ENCODE measurements at places on chromosomes 5 and 9.

- no peak for DNase-seq
Observed at GRCh38 chr5:169944115-169944514, 36.2 kb downstream of the INSYN2B start.

GRCh38 chr5:151244206-151244605, 8.8 kb upstream of the GM2A start:
- DNase-seq, result no peak

- no peak for DNase-seq
Observed at GRCh38 chr9:17695482-17695881, 116.6 kb downstream of the SH3GL2 start.

GRCh38 chr5:159844267-159845121, 71.8 kb upstream of the ADRA1B start:
- DNase-seq, result no peak

DNA sequence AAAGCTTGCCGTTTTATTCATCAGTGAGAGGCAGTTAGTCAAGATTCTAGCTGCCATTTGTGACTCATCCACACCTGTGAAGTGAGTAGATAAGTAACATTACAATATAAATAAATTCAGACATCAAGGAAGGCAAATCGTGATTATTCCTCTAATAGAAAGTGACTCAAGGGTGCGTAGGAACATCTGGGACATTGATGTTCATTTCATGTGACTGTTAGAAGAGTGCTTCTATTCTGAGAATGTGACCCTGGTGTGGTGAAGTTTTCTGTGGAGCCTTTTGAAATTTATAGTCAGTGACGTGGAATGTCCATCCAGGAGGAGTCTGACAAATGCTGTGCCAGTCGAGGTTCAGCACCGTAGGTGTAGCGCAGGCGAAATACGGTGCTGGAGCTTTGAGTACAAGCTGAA, 48.4 kb upstream of the FAM240B start:
- DNase-seq, result no peak

- no peak for DNase-seq
Observed at GRCh38 chr9:128805661-128806060, 12.6 kb upstream of the ENDOG start.

GRCh38 chr5:102718819-102719218, 36.3 kb upstream of the PAM start:
- no peak for DNase-seq

GRCh38 chr9:129072171-129072570, 8.7 kb upstream of the DOLPP1 start:
- DNase-seq, result no peak

GRCh38 chr9:121123816-121124535, 49.2 kb downstream of the CNTRL start:
- DNase-seq, result no peak

DNA sequence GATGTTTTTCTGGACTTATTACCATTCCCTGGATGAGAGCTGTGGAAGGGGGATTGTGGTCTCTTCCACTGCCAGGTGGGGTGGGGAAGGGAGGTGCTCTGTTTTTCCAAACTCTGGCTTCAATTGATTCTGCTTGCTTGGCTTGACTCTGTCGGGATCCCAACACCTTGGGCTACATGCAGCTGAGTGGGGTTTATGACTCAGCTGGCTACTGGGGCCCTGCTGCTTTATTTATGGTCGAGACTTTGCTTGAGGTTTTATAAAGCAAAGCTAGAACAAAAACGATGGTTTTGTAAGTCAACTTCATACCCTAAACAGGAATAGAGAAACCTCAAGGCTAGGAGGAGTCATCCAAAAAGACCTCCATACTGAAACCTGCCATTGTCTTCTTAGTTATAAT, 76.3 kb downstream of the AOPEP start:
- no peak for DNase-seq

DNA sequence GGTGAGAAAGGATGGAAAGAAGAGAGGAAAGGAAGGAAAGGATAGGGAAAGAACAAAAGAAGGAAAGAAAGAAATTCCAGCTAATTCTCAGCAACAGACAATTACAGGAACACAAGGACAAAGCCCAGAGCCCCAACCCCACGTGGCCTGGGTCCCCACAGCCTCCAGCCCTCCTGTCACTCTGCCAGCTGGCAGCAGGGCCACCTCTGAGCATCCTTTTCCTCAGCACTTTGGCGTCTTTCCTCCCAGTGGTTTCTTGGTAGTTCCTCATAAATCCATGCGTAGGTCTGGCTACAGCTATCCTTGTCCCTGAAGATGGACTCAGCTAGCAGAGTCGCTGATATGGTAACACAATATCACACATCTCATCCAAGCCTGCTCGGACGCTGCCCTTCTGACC, 28.3 kb downstream of the ADAMTS2 start:
- DNase-seq, result no peak

DNA sequence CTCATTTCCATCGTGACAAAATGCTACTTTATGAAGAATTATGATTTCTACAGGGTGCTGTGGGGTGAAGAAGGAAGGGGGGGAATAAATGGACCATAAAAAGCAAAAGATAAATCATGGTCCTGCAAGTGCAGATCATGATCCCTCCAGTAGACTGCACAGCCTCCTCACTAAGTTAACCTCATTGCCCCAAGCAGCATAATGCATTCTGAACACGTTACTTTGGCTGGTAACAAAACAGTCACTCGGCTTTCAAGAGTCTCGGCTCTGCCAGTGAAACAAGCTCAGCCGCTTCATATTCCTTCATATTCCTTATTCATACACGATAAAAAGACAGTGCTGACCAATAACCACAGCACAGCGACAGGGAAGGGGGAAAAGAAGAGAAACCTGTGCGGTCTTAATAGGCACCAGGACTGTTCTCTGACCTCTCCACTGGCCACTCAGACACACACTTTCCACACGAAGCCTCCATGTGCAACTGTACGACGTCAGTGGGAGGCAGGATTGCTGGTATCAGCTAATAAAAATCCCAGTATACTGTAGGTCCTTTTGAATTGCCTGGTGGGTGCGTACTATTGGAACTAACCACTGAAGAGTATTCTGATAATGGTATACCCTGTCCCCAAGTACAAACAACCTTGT, 60.5 kb downstream of the ANKH start:
- no peak for DNase-seq

GRCh38 chr5:66886941-66887340, 290.7 kb downstream of the MAST4 start:
- no peak for DNase-seq

DNA sequence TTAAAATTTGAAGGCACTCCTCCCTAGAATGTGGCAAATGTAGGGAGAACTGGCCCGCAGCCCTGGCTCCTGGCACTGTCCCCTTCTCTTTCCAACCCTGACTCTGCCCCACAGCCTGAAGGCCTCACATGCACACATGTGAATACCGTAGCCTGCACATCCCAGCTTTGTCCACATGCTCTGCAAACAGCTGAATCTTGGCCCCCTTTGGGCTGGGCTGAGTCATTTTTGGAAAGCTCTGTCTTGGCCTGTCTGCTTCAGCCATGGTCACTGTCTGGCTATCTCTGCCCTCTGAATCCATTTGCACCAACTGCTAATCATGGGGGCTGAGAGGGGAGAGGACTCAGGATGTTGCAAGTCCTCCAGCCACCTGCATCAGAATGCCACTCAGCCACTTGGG, 22.1 kb upstream of the GALNT10 start:
- DNase-seq, result no peak

DNA sequence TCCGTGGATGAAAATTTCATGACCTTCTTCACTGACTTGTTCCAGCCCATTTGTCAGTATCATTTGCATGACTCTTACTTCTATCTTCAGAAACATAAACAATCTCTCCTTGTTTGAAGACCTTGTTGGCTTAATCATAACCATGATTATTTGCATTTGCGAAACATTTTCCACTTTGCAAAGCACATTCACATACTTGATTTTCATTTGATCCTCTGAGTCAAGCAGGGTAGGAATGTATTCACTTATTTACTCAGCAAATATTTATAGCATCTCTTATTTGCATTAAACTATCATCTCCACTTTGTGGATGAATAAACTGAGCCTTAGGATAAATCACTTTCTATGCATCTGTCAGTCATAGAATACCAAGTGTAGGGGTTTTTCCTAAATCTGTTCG, 343.0 kb upstream of the SGCD start:
- DNase-seq, result no peak

DNA sequence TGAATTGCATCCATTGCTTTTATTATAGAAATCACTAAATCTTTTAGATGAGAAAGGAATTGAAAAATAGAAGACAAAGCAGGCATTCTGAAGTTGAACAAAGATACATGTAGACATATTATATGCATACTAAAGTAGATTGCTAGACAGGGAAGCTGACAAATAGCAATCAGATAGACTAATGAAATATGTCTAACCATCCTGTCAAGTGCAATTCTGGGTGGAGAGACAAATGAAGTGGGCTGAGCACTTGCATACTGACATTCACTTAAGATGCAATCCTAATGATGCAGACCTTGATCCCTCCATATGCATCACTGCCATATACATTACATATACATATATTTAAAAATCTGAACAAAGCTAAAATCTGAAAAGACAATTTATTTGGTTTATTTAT, 1130.0 kb upstream of the CDH6 start:
- DNase-seq, result no peak

DNA sequence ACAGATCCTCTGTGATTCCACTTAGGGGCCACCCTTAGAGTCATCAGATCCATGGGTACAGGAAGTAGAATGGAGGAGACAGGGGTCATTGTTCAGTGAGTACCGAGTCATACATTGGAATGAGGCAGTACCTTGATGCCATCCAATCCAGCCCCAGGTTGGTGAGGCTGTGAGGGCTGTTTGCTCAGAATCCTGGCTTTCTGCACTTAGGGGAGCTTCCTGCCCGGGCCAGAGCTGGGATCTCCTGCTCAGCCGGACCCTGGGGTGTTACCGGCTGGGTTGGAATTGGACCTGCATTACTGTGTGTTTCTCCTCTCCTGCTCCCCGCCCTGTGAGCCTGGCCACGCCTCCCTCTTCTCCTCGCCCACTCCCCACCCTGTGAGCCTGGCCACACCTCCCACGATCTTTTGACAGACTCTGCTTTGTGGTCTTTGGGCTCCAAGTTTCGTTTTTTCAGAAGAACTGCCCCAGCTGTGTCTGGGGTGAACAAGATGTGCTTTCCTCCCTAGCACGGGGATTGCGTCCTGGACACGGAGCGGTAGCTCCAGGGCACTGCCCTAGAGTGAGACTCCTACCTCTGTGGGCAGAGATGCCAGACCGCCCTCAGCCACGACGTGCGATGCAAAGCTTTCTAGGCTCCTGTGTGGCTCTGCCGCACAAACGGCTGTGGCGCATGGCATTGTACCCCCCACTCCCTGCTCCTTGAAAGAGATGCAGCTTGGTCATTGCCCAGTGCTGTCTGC, 15.4 kb downstream of the TRAF2 start:
- peak; percentile 56 for DNase-seq

DNA sequence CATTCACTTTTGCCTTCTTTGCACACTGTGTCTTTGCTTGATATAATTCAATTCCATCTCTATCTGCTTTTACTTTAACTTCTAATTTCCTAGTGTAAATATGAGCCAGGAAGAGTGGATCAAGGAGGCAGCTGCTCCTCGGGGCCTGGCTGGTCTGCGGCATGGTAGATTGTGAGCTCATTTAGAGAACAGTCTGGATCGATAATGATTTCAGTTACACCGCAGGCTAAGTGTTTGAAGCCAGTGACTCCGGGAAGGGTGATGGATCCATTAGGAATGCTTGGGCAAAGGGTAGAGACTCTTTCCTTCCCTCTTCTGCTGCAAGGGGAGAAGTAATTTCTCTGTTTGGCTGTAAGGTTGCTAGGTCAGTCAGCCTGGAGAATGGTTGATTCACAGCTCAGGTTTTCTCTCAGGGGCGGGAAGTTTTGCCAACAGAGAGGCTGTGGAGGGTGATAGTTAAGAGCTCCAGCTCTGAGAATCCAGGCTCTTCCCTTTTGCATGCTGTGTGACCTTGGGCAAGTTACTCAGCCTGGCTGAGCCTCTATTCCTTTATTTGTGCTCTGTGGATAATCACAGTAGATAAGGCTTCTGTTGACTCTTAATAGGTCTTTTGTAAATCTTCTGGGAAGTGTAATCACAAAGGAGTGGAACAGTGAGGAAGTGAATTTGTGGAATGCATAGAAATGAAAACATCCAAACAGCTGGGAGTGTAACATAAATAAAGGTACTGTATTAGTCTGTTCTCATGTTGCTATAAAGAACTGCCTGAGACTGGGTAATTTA, 99.1 kb downstream of the PTTG1 start:
- no peak for DNase-seq
